ENCODE measurements at places on chromosomes 6 and 20. TPM values are rescaled to one million over a fixed set of nuclear protein-coding genes. Genes with fewer than 3 reads are reported as not detected.

DNA sequence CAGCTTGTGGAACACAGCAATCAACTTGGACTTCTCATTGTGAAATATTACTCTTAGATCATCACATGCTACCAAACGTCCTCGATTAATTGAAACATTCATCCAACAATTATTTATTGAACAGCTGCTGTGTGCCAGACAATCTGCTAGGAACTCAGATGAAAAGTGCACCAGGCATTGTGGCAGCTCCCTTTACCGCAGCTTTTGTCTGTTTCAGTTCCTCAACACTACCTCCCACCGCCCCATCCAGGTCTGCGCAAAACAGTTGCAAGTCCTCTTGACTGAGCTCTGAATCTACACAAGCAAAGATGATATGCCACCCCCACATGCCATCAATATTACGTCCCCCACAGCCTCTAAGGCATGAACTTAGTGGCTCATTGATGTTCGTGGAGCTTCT, 1094.4 kb upstream of the MAP3K7 start:
- no peak for DNase-seq

Gene DEF6
- total RNA-seq, result 103 TPM

Gene BFSP1
- total RNA-seq, result 0.36 TPM

DNA sequence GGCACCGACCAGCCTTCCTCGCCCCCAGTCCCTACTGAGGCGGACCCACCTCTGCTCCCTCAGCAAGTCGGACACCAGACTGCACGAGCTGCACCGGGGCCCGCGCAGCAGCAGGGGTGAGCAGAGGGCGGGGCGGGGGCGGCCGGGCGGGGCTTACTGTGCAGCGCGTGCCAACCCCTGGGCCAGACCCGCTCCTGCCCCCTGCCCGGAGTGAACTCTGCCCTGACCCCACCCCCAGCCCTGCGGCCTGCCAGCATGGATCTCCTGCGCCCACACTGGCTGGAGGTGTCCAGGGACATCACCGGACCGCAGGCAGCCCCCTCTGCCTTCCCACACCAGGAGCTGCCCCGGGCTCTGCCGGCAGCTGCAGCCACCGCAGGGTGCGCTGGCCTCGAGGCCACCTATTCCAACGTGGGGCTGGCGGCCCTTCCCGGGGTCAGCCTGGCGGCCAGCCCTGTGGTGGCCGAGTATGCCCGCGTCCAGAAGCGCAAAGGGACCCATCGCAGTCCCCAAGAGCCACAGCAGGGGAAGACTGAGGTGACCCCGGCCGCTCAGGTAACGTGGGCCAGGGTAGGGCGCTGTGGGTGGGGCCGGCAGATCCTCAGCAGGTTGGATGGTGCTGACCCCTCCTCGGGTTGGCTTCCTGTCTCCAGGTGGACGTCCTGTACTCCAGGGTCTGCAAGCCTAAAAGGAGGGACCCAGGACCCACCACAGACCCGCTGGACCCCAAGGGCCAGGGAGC, 1.5 kb upstream of the SLC2A4RG start:
- DNase-seq, result peak; percentile 41

- DNase-seq, result no peak
Observed at GRCh38 chr6:131951576-131952230, 531 bp upstream of the CCN2 start.

DNA sequence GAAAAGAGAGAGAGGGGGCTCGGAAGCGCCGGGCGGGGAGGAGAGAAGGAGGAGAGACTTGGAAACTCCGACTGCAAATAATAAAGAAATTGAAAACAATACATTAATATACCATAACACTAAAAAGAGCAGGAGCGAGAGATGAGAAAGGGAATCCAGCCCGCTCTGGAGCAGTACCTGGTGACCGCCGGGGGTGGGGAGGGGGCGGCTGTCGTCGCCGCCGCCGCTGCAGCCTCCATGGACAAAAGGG, 338 bp downstream of the E2F3 start:
- no peak for DNase-seq

- no peak for DNase-seq
Observed at GRCh38 chr6:4370066-4370465, 234.7 kb upstream of the ECI2 start.

Gene CST2
- total RNA-seq, result not detected

Gene LINC00237
- total RNA-seq, result not detected

Gene ID4
- total RNA-seq, result not detected

- DNase-seq, result no peak
Observed at GRCh38 chr6:63526931-63527330, 45.3 kb upstream of the LOC128125822 start.

DNA sequence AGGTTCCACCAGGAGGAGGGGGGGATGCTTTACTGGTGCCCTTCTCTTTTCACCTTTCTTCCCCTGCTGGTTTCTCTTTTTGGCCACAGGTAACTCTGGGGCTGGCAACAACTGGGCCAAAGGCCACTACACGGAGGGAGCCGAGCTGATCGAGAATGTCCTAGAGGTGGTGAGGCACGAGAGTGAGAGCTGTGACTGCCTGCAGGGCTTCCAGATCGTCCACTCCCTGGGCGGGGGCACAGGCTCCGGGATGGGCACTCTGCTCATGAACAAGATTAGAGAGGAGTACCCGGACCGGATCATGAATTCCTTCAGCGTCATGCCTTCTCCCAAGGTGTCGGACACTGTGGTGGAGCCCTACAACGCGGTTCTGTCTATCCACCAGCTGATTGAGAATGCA, 4.4 kb downstream of the TUBB1 start:
- DNase-seq, result no peak

- no peak for DNase-seq
Observed at GRCh38 chr6:74741646-74742045, 464.2 kb downstream of the COL12A1 start.

DNA sequence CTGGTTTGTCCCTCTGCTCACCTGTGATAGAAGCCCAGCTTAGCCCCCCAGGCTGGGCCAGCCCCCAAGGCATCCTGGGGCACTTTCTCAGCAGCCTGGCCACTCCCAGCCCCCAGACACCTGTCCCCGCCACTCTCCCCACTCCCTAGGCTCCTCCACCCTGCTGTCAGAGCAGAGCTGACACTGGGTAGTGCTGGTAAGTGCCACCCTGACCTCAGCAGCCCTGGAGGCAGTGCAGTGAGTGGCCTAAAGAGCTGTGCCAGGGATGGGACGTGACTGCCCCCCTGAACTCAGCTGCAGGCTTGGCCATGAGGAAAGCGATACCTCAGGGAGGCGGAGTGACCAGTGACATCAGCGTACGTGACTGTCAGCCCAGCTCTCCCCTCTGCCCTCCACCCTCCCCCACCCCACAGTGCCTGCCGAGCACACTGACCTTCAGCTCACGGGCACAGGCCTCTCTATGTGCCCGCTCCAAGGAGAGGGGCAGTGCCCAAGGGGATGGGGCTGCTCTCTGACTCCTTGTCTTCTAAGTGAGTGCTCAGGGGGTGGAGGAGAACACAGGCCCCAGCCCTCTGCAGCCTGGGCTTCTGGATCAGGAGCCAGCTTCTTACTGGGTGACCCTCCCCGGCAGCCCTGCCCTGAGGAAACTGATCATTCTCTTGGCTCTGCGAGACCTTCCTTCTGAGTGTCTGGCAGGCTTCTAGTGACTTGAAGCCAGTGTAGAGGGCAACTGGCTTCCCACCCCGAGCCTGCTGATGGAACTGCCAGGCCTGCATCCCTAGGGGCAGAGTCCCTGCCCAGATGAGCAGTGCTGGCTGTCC, 172.7 kb downstream of the MRPL14 start:
- DNase-seq, result no peak

Gene SMIM13
- 9.5 TPM for total RNA-seq

All from activated CD4-positive, alpha-beta memory T cell treated with anti-CD3 and anti-CD28 coated beads for 36 hours (primary cell).